GM06990 (cell line): ENCODE measurements at places on chromosomes 5 and 9.

DNA sequence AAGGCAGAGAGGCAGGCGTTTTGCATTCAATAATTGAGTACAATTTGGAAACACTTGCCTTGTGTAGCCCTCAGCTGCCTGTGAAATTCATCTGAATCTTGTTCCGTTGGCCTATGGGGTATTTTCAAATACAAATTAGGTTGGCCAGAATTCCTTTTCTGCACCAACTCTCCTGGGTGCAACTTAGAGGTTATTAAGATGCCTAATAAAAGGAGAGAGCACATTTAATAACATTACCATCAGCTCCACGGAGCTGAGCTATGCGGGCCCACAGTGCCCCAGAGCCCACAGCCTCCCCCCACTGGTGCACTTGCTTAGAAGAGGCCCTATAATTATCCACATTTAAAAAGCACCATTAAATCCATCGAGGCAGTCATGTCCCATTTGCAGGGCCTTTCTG, 367.6 kb upstream of the CLINT1 start:
- DNase-seq, result no peak

GRCh38 chr5:9922719-9923118, 292.6 kb upstream of the TAS2R1 start:
- no peak for DNase-seq

DNA sequence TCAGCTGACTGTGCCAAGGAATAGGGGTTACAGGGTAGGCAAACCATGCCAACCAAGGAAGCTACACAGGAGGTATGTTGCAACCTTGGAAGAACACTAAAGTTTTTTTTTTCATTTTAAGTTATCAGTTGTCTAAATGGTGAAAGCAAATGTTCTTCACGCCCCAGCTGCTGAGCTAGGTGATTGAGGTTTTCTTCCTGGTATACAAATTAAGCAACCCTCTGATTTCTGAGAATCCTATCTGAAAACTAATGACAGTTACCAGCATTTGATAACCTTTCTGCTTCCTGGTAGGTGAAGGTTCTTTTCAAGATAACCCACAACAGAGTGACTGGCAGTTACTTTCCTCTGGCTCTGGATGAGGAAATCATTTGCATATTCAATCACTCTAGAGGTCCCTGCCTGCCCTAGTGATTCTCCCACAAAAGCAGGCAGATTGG, 194.9 kb downstream of the ATP10B start:
- no peak for DNase-seq

GRCh38 chr9:134136996-134137299, 1.1 kb downstream of the WDR5 start:
- no peak for DNase-seq

- no peak for DNase-seq
Observed at GRCh38 chr9:86816868-86817267, 130.4 kb downstream of the GAS1 start.

- peak; percentile 13 for DNase-seq
Observed at GRCh38 chr5:50856401-50857119, 190.1 kb downstream of the PARP8 start.

DNA sequence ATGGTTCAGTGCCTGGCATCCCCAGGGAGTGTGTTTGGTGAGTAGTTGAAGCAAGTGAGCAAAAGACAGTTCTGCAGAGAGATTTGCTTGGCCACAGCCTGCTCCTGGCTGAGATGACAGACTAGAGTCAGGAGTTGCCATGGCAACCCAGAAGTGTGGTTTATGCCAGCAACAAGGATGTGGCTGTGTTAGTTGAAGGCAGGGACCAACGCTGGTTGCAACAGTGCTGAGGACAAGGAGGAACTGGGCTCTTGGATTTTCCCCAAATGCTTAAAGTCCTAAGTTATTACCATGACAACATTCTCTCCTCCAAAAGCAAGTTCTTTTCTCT, 2.7 kb downstream of the NXNL2 start:
- no peak for DNase-seq

DNA sequence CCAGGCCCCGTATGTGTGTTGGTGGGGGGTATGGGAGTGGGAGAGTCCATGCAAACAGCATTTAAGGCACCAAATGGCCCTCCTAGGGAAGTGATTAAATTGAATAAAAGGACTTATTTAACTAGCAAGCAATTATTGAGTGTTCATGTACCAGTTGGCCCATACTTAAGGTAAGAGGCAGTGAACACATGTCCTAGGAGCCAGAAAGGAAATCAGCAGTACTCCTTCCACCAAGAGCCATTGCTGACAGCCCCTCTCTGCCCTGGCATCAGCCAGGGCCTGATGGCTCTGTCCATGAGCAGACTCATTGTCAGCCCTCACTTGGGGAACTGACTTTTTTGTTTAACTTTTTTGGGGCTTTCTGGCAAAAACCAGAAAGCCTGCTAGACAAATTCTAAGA, 10.4 kb upstream of the SHROOM1 start:
- no peak for DNase-seq

- DNase-seq, result no peak
Observed at GRCh38 chr5:136075466-136075891, 46.7 kb downstream of the TGFBI start.

GRCh38 chr5:73454379-73455036, 5.9 kb upstream of the FOXD1 start:
- no peak for DNase-seq

DNA sequence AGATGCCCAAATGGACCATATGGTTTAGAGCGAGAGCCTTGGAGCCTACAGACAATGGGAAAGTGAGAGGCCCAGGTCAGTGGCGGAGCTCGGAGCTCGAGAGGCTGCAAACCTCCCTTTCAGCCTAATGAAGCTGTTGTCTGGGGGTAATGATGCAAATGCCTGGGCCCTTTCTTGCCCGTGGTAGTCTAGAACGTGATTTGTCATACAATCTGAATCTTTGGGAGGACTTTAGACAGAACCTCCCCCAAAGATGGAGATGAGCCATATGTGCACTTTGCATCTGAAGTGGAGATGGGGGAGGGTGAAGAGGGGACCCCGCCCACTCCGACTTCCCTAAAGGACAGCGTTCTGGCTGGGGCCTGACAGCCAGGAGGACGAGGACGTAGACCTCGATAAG, 10.3 kb upstream of the NEUROG1 start:
- no peak for DNase-seq

DNA sequence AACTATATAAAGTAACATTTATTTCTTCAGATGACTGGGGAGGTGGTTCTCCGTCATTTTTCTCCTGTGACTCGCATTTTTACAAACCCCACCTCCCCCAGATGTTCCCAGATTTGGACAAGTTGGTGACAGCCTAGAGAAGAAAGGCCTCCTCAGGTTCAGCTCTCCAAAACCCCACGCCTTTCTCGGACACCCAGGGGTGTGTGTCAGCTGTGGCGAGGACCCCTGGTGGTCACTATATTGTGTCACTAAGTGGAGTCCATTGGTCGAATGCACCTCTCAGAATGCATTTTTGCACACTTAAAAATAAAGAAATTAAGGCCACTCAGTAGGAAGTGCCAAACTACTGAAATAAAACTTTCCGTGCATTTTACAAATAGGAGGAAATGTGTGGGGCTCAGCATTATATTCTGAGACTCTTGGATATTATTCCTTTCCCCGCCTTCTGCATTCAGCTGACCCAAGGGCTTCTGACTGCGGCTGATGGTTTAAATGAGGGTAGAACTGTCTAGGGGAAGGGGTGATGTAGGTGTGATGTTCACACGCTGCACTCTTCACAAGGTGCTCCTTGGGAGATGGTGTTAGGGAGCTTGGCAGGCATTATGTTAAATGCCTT, 47.6 kb downstream of the ACO1 start:
- DNase-seq, result no peak

- DNase-seq, result no peak
Observed at GRCh38 chr5:125139590-125139989, 393.2 kb upstream of the ZNF608 start.

DNA sequence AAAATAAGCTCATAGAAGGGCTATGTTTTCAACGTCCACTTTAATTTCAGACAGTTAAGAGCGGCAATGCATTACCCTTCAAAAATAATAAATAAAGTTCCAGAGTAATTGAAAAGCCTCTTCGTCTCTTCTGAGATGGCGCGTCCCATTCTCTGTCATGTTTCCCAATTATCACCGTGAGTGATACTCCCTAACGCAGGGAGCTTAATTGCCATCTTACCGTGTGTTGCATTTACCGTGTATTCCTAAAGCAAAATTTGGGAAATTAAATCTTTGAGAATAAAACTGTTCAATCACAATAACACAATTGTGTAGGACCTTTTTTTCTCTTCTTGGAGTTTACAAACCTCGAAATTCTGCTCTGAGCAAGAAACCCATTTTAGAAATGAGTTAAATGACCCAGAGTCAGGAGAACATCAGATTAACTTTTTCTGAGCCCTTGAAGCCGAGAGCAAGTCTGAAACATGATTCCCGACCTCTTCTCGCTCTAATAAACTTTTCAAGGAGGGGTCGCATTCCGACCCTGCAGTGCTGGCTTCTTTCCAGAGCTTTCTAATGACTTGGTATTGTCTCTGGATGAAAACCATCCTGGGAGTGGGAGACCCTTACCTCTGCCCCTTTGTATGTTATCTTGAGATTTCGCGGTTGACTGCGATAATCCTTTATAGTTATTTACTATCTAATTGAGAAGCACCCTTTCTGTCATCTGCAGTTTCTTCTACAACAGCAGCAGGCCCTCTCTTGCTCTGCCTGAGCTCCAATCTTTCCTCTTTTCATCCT, 251.5 kb downstream of the FSTL4 start:
- DNase-seq, result no peak

DNA sequence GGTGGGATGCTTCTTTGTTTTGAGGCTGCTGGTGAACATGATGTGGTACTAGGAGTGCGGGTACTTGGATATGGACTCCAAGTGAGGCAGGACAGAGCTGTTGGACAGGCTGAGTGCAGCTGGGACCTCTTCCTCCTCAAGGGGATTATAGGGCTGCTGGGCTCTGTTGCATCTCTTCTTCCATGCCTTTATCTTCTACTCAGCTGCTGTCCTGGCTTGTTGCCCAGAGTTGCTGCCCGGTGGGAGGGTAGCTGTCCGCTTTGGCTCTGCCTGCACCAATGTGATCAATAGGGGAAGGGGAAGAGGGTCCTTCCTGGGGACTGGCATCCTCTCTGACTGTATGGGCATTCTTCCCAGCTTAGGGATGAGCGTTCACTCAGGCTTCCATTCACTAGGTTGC, 1217.9 kb upstream of the ACO1 start:
- no peak for DNase-seq

DNA sequence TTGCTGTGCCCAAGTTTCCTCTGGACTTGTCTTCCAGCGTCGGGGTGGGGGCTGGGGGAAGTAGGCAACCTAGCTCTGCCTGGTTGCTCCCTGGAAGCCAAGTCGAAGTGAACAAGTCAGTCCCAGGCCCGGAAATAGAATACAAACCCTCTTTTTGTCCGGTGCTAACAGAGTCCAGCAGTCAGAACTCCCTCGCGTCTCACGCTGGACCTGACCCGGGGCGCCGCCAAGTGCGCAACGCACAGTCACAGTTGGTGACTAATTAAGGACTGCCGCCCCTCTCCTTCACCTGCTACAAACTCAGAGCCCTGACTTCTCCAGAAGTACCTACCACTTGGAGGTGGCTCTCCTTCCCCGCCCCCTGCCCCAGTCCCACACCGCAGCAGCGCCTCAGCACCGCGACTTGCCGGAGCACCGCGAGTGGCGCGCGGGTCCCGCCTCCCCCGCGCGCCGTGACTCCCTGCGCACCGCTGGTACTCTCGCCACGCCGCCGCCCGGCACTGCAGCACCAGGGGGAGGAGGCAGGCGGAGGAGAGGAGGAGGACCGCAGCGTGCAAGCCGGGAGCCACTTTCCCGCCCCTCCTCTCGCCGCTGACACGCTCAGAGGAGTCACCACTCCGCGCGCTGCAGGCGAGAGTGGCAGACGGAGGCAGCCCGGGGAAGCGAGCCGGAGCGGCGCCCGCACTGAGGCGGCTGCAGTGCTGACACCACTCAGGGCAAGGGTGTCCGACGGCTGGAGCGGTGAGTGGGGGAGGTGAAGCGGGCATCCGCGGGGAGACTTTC, at the start of gene SV2C:
Gene SV2C, plus strand, starts transcription at position 612 of the 783 bp plus-strand sequence. CDS start 48,368 bp downstream, outside the sequence.
- peak; percentile 47 for DNase-seq

DNA sequence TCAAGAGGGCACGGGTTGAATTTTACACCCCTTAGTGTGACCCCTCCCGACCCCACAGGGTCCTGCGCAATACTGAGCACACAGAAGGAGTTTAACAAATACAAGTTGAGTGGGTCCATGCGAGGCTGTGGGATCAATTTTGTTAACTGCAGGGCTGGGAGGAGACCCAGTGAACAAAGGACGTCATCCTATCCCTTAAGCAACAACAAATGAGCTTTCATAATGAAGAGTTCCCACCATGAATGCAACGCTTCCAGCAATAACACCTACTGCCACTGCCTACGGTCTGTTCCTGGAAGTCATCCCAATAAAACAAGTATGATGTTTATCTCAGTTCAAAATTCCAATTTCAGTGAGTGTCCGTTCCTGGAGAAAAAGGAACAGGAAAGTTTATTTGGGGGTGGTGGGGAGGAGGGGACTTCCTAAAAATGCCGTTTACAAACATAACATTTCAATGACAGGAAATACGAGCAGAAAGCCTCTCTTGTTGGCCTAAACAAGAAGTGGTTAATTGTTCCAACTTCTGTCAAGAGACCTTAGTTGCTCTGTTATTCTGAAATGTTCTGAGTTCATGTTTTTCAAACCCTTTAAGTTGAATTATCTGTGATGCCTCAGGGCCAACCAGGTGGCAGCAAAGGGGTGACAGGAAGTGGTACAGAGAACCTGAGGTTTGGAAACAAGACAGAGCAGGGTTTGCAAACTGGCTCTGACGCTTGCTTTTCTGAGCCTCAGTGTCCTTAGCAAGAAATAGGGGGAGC, 65.8 kb upstream of the PLPP6 start:
- peak; percentile 7 for DNase-seq

DNA sequence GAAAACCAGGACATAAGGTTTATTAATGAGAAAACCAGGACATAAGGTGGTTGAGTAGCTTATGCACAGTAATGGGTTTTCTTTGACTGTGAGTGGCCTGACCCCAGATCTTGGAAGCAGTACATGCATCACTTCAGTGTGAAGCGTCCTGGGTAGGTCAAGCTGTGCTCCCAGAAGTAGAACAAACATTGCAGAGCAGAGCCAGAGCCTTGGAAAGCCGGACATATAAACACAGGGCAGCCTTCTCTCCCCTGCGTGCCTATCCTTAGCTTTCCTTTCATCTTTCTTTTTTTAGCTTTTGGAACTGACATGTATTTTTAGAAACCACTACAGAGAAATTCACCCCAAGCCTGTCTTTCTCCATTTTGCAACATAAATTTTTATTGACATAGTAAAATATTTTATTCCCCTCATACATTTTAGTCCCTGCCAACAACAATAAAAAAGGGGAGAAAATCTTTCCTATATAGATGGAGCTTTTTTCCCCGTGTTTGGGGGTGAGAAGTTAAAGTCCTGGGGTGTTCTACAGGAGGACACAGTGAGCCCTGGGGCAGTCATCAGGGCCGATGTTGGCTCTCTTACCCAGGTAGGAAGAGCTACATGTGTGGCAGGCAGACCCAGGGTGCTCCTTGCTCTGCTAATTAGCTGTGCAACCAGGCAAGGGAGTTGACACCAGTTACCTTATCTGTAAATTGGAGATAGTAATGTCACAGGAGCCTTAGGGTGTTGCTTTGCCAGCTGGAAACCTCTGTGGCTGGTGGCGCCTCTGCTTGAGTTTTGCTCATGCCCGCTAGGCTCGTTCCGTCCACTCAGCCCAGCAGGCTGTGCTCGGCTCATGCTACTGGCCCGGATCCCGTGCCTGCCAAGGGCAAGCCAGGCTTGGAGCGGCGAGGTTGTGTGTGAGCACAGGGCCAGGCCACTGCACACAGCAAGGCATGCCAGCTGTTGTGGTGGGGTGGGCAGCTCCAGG, 389.6 kb downstream of the KDM4C start:
- DNase-seq, result no peak

- DNase-seq, result no peak
Observed at GRCh38 chr9:18675332-18675731, 201.4 kb downstream of the ADAMTSL1 start.
